Thoracic aorta (tissue), 2 donors: ENCODE measurements at places on chromosomes 11 and 22. TPM values are rescaled to one million over a fixed set of nuclear protein-coding genes. Genes with fewer than 3 reads are reported as not detected.

Gene DRD2
- total RNA-seq, result not detected

Gene MFNG
- total RNA-seq, result 25.5 TPM

Gene TMEM121B
- total RNA-seq, result 2.0 TPM

Gene MACROD1
- total RNA-seq, result 15.8 TPM

Gene DLG2
- 16.4 TPM for total RNA-seq

Gene C1QTNF4
- total RNA-seq, result 2.8 TPM

Gene UBQLNL
- total RNA-seq, result 0.56 TPM

Gene NTM
- not detected for total RNA-seq

Gene ZNF70
- 8.4 TPM for total RNA-seq

Gene PRODH
- total RNA-seq, result 7.5 TPM

Gene GNG3
- total RNA-seq, result not detected

Gene CDHR5
- total RNA-seq, result not detected

Gene MMP8
- total RNA-seq, result not detected

Gene FOLR2
- total RNA-seq, result 51.4 TPM

Gene SCGB1D2
- total RNA-seq, result not detected

Gene CRYAB
- 325 TPM for total RNA-seq

Gene PKNOX2
- total RNA-seq, result 9.2 TPM

Gene NPAS4
- 6.6 TPM for total RNA-seq

Gene CTSD
- 427 TPM for total RNA-seq

Gene LIN7C
- 51.3 TPM for total RNA-seq

Gene CRYBB3
- not detected for total RNA-seq

Gene KREMEN1
- 8.4 TPM for total RNA-seq

Gene APOL1
- total RNA-seq, result 40.1 TPM

Gene GPR83
- total RNA-seq, result 0.27 TPM

Gene PANX2
- total RNA-seq, result 2.5 TPM

Gene PSMA1
- total RNA-seq, result 89.1 TPM

Gene APLNR
- 1.8 TPM for total RNA-seq

Gene PYGM
- total RNA-seq, result 13.4 TPM

Gene ARVCF
- total RNA-seq, result 95.0 TPM

Gene DMC1
- not detected for total RNA-seq

Gene MS4A6E
- not detected for total RNA-seq

Gene ASCL2
- total RNA-seq, result 0.78 TPM

Gene RAB36
- 4.5 TPM for total RNA-seq

Gene CHRNA10
- 1.8 TPM for total RNA-seq

Gene ROM1
- total RNA-seq, result 12.6 TPM

Gene FAM180B
- 0.27 TPM for total RNA-seq

Gene TRPC6
- 2.7 TPM for total RNA-seq

Gene SERPING1
- total RNA-seq, result 674 TPM

Gene TMEM191C
- 0.27 TPM for total RNA-seq

Gene VWCE
- total RNA-seq, result 1.5 TPM
